ENCODE measurements at places on chromosomes 1 and 21. TPM values are rescaled to one million over a fixed set of nuclear protein-coding genes. Genes with fewer than 3 reads are reported as not detected.
A peak's percentile ranks its signal among the peaks of the same experiment; 100 is the strongest.

- peak overlapping the region; percentile 69 for H3K27ac ChIP-seq
- H3K36me3 ChIP-seq: no peaks in the 10 kb centered on the region
- H3K27me3 ChIP-seq: peaks cover 3% of the 10 kb centered on the region
- peaks cover 26% of the 10 kb centered on the region for H3K4me1 ChIP-seq
- no peak for DNase-seq
- H3K4me3 ChIP-seq: no peak overlapping the region
Measured at GRCh38 chr1:158285756-158286241, 3.9 kb upstream of the CD1C start.

DNA sequence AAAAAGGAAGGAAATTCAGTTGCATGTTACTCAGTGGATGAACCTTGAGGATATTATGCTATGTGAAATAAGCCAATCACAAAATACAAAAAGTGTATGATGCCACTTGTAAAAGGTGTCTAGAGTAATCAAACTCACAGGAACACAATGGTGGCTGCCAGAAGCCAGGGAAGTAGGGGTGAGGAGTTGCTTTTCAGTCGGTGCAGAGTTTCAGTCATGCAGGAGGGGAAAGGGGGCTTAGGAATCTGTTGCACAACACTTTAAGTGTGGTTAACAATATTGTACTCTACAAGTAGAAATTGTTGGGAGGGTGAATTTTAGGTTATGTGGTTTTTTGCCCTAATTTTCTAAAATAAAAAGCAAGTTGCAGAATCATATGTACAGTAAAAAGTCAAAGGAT, 184.2 kb upstream of the RAB4A start:
- no peak overlapping the region for H3K27ac ChIP-seq
- H3K4me1 ChIP-seq: no peaks in the 10 kb centered on the region
- H3K4me3 ChIP-seq: no peak overlapping the region
- peaks cover 3% of the 10 kb centered on the region for H3K36me3 ChIP-seq
- no peak for DNase-seq

GRCh38 chr1:116495535-116495934, 75.3 kb downstream of the CD58 start:
- no peaks in the 10 kb centered on the region for H3K27me3 ChIP-seq
- peaks cover 11% of the 10 kb centered on the region for H3K36me3 ChIP-seq
- no peak overlapping the region for H3K27ac ChIP-seq
- no peak overlapping the region for H3K4me3 ChIP-seq
- peaks cover 19% of the 10 kb centered on the region for H3K4me1 ChIP-seq

DNA sequence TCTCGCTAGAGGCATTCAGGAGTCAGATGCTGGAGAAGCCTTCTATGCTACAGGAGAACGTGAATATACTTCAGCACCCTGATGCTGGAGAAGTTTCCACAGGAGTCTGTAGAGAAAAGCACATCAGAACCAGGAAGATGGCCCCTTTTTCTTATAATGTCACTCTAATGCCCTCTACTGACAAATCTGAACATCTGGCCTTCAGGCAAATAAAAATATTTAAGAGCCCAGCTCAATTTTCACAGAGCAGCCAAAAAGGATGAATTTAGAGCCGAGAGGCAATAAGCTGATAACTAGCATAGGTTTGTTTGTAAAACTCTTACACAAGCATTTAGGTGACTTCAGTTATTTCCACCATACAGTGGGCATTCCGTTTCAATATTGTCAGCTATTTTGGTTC, 3.8 kb upstream of the RRP15 start:
- H3K4me3 ChIP-seq: no peak overlapping the region
- H3K36me3 ChIP-seq: peaks cover 3% of the 10 kb centered on the region
- no peak for DNase-seq
- H3K27me3 ChIP-seq: peaks cover 4% of the 10 kb centered on the region
- H3K27ac ChIP-seq: no peak overlapping the region

GRCh38 chr1:160362168-160362957, 4.5 kb upstream of the NHLH1 start:
- no peak overlapping the region for H3K27ac ChIP-seq
- H3K4me3 ChIP-seq: no peak overlapping the region
- no peaks in the 10 kb centered on the region for H3K27me3 ChIP-seq
- peaks cover 32% of the 10 kb centered on the region for H3K36me3 ChIP-seq

GRCh38 chr1:196387766-196388165, 220.5 kb downstream of the KCNT2 start:
- no peak for DNase-seq
- no peaks in the 10 kb centered on the region for H3K36me3 ChIP-seq
- no peaks in the 10 kb centered on the region for H3K27me3 ChIP-seq
- no peaks in the 10 kb centered on the region for H3K4me1 ChIP-seq
- H3K4me3 ChIP-seq: no peak overlapping the region

The SPRR2E gene
- not detected for total RNA-seq

The IRF6 gene
- not detected for total RNA-seq

GRCh38 chr1:60228041-60228491, 154.5 kb upstream of the C1orf87 start:
- H3K4me3 ChIP-seq: no peak overlapping the region
- DNase-seq: no peak
- no peaks in the 10 kb centered on the region for H3K36me3 ChIP-seq
- no peaks in the 10 kb centered on the region for H3K27me3 ChIP-seq
- H3K4me1 ChIP-seq: no peaks in the 10 kb centered on the region

The RAB25 gene
- 0.18 TPM for total RNA-seq

The CFAP141 gene
- total RNA-seq: not detected

The FOXO6 gene
- 0.11 TPM for total RNA-seq

GRCh38 chr1:57605933-57606332, 182.1 kb upstream of the DAB1 start:
- no peak overlapping the region for H3K4me3 ChIP-seq
- H3K27ac ChIP-seq: no peak overlapping the region
- no peaks in the 10 kb centered on the region for H3K36me3 ChIP-seq
- H3K27me3 ChIP-seq: no peaks in the 10 kb centered on the region

- H3K27me3 ChIP-seq: peaks cover 45% of the 10 kb centered on the region
- peaks cover 10% of the 10 kb centered on the region for H3K4me1 ChIP-seq
- H3K36me3 ChIP-seq: no peaks in the 10 kb centered on the region
- H3K27ac ChIP-seq: no peak overlapping the region
Measured at GRCh38 chr1:157105988-157106812, 6.6 kb upstream of the ETV3L start.
